ENCODE measurements at places on chromosomes 5 and 9.

GRCh38 chr9:6512085-6512657 lies 99.2 kb downstream of the UHRF2 start:
- DNase-seq: no peak

- no peak for DNase-seq
Observed at GRCh38 chr5:81359108-81359507, 34.8 kb downstream of the ACOT12 start.

- DNase-seq: no peak
Observed at GRCh38 chr5:113488645-113489184, 462 bp upstream of the MCC start.

DNA sequence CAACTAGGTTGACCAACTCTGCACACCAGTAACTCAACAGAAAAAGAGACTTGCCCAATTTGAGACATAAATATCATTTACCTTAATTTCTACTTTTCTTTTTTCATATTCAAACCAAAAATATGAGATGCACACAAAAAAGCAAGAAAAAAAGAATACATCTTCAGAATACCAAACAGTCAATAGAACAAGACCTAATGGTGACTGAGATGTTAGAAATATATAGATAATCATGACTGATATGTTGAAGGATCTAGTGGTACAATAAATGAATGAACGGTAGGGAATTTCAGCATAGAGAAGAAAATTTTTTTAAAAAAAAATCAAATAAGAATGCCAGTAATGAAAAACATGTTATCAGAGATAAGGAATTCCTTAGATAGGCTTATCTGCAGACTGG lies 29.1 kb upstream of the ATG10 start:
- DNase-seq: no peak

Measured in T-helper 2 cell treated with Interferon-gamma antibody and Interleukin-4, amounts not matched to agents 5 μg/mL and 100 μg/mL, for 36 hours (primary cell).